ENCODE measurements at places on chromosomes 6 and 20.
A peak's percentile ranks its signal among the peaks of the same experiment; 100 is the strongest.

- H3K4me1 ChIP-seq: no peaks in the 10 kb centered on the region
- no peaks in the 10 kb centered on the region for H3K27me3 ChIP-seq
- H3K27ac ChIP-seq: no peak overlapping the region
- no peak overlapping the region for H3K4me3 ChIP-seq
These were observed 177.6 kb upstream of the LRFN2 start for GRCh38 chr6:40764726-40765125.

DNA sequence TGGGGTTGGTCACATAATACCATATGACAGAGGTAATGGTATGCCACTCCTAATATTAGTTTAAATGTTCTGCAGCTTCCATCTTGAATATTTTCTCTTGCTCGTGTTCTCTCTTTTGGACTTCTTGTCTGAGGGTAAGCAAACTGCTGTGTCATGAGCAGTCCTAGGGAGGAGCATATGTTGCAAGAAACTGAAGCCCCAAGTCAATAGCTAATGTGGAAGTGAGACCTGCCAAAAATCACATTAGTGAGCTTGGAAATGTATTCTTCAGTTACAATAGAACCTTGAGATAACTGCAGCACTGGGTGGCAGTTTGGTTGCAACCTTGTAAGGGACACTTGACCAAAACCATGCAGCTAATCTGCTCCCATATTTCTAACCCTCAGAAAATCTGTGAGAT lies 178.2 kb upstream of the IMPG1 start:
- no peak for DNase-seq
- no peaks in the 10 kb centered on the region for H3K36me3 ChIP-seq
- no peak overlapping the region for H3K27ac ChIP-seq
- H3K4me3 ChIP-seq: no peak overlapping the region

DNA sequence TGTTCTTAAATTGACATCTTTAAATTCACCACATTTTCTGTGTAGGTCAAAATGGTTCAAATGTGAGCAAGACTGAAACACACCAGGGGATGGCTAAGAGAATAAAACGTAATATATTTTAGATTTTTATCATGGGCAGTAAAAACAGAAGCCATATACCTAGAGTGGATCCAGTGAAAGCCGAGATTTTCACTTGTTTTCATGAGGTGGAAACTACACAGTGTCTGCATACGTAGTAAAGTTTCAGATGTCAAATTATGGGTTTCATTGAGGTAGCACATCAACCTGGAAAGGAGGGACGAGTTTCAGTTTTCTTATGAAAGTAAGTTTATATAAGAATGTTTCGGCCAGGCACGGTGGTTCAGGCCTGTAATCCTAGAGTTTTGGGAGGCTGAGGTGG lies 25.9 kb downstream of the METTL24 start:
- H3K36me3 ChIP-seq: no peaks in the 10 kb centered on the region
- H3K27ac ChIP-seq: no peak overlapping the region
- H3K27me3 ChIP-seq: no peaks in the 10 kb centered on the region
- no peak for DNase-seq
- H3K4me1 ChIP-seq: no peaks in the 10 kb centered on the region
- H3K4me3 ChIP-seq: no peak overlapping the region

- no peaks in the 10 kb centered on the region for H3K36me3 ChIP-seq
- no peak overlapping the region for H3K27ac ChIP-seq
- no peak for DNase-seq
- no peaks in the 10 kb centered on the region for H3K4me1 ChIP-seq
- H3K4me3 ChIP-seq: no peak overlapping the region
These were observed 92.3 kb downstream of the SEL1L2 start for GRCh38 chr20:13898012-13898612.

- H3K4me3 ChIP-seq: peak within 1 kb of the TSS; percentile 90
- H3K36me3 ChIP-seq: no peaks in the 10 kb centered on the region
- H3K27ac ChIP-seq: peak within 1 kb of the TSS; percentile 100
- H3K27me3 ChIP-seq: no peaks in the 10 kb centered on the region
- peak; percentile 93 for DNase-seq
- H3K4me1 ChIP-seq: peaks cover 36% of the 10 kb centered on the region
These were observed at the start of gene TM9SF4 for GRCh38 chr20:32109392-32110172. TM9SF4 (plus strand) TSS chr20:32109714; CDS start chr20:32109741, 27 bp downstream.

Data from CD4-positive, alpha-beta memory T cell (primary cell).